NCI-H1092 (cell line): ENCODE measurements at places on chromosomes 2 and 18.

GRCh38 chr2:47073641-47074040 is 81.5 kb downstream of the STPG4 start:
- DNase-seq = no peak

DNA sequence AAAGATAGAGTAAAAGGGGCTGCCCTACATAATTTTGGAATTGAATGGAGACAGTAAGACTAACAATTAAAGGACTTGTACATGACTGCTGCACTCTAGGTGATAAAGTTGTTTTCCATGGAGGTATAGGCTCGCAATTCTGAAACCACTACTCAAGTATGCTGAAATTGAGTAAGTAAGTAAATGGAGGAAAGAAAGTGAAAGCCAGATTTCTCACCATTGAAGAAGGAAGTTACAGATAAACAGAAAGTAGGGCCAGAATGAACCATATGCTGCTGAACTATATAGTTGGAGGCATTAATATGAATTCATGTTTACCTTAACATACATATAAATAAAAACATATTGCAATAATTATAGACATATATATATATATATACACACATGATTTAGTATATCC is 225.7 kb upstream of the ST6GAL2 start:
- no peak for DNase-seq

- DNase-seq = no peak
Observed at GRCh38 chr2:203789618-203790017, 78.0 kb upstream of the CTLA4 start.

GRCh38 chr2:31945572-31945935 is 65.3 kb downstream of the MEMO1 start:
- no peak for DNase-seq

DNA sequence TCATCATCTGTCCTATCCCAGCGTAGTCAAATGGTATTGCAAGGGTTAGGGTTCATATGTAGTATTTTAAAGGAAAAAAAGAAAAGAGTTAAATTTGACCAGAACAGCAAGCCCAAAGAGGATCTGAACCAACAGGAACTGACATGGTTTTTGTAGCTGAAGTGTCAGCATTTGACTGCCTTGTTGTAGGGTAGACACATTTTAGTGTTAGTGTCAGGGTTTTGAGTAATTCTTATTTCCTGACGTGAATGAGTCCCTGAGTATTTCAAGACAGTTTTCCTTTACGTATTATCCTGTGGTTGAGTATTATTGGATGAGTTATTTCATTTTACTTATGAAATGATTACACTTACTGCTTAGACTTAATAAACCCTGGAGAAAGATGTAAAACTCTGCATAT is 173.3 kb upstream of the ZEB2 start:
- no peak for DNase-seq

GRCh38 chr2:216006164-216006663 is 7.1 kb downstream of the MREG start:
- no peak for DNase-seq

DNA sequence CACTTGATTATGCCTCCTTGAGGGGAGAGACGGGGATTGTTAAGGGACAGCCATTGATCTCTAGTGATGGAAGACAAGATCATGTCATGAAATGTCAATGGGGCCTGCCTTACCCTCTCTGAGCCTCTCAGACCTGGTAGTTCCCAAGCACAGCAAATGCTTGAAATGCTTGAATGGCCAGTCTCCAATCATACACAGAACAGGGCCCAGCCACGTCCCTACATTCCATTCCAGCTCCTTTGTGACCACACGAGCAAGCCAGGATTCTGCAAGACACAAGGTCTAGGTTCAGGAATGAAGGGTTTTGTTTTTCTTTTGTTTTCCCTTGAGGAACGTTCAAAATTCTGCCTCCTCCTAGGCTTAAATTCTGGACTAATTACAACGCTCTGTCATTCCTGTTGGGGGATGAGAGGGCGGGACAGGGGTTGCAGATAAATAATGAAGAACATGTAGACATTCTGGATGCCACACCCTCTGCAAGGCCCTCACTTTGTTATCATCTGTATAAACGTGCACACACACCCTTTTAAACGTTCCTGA is 98.1 kb upstream of the YPEL5 start:
- DNase-seq = no peak

GRCh38 chr2:137348301-137348700 is 583.0 kb downstream of the THSD7B start:
- DNase-seq = peak; percentile 5

GRCh38 chr18:51053814-51054213 is 23.8 kb downstream of the SMAD4 start:
- no peak for DNase-seq

DNA sequence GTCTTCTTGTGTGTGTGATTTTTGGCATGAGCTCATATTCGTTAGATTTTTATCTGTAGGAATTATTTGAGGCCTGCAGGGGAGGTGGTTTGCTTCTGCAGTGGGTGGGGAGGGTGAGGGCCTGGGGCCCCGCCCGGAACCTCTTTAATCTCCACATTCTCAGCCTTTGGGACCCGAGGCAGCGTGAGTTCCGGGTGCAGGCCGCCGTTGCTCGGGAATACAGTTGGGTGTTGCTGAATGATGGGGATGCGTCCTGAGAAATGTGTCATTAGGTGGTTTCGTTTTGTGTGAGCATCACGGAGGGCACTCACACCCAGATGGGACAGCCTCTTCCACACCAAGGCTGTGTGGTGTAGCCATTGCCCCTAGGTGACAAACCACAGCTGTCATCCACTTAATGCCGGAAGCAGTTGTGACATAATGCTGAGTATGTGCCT is 13.7 kb upstream of the GAL3ST2 start:
- no peak for DNase-seq

DNA sequence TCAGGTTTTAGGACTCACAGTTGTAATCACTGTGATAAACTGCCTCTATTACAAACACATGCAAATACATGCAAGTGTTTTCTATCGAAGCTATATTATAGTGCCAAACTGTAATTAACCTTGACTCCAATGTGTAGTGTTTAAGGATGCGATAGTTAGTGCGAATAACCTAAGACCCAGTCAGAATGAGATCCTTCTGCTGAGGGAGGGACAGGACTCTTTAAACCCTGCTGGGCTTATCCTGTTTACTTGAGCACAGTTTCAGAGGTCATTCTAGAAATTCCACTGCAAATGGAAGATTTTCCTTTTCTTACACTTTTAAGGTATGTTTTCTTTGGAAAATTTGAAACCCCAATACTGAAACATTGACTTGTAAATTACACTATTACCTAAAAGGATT is 68.2 kb downstream of the CALCRL start:
- no peak for DNase-seq

GRCh38 chr2:117980783-117981676 is 32.8 kb downstream of the CCDC93 start:
- no peak for DNase-seq

- DNase-seq = no peak
Observed at GRCh38 chr2:215833531-215834162, 179.7 kb downstream of the MREG start.

DNA sequence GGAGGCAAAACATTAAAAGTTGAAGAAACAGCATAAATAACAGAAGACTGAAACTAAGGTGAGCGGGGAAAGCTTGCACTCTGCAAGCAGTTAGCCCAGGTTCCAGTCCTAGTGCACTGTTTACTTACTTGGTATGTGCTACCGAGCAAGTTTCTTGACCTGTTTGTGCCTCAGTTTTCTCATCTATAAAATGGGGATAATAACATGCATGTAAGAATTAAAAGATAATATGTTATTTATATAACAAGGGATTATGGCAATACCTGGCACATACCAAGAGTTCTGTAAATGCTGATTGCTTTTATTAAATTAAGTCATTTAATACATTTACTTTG is 37.1 kb upstream of the IKZF2 start:
- no peak for DNase-seq

DNA sequence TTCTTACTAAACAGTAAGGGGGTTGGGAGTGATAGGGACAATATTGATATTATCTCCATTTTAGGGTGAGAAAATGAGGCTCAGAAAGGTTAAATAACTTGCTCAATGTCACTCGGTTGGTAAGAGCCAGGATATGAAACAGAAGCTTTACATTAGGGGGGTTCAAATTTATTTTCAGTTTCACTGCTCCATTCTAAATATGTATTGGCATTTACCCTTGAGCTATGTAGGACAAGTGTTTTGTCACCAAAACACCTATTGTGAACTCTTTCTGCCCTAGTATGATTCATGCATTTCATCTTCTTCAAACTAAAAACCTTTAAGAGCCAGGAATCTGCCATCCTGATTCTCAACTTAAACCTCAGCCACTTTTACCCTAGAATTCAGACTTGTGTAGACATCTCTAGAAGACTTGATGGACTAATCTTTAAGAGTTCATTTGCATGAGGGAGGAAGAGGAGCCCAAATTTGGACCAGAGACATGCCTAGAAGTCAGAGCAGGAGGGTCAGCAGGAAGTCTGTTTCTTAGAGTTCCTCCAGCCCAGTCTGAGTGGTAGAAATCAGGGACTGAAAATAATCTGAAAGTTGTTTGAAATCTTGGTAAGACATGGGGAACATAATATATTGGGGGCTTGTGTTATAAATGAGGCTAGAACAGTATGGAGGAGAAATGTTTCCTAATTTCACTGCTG is 129.4 kb upstream of the ATP5MC3 start:
- DNase-seq = no peak

- DNase-seq = no peak
Observed at GRCh38 chr2:54054271-54054670, 61.1 kb upstream of the ACYP2 start.

GRCh38 chr2:119156891-119157773 is 1.4 kb downstream of the C1QL2 start:
- no peak for DNase-seq

GRCh38 chr2:173248381-173248780 is 106.3 kb upstream of the CDCA7 start:
- no peak for DNase-seq

DNA sequence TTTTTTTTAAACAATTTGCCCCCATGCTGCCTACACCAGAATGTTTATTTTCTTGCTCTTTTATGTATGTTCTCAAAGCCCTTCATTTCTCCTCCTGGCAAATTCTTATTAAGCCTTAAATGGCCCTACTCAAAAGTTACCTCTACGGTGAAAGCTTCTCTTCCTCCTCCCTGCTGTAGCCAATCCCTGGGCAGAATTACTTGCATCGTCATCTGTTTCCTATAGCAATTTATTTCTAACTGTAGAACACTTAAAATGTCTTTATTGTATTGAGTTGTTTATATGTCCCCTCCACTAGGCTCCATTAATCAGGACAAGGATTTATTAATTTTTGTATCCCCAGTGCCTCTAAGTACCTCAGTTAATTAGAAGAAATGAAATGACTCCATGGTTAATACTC is 2.5 kb upstream of the RAD51AP2 start:
- no peak for DNase-seq

GRCh38 chr2:20422402-20423271 is 24.2 kb upstream of the RHOB start:
- no peak for DNase-seq

- DNase-seq = no peak
Observed at GRCh38 chr2:132640116-132640515, 29.9 kb downstream of the LYPD1 start.

DNA sequence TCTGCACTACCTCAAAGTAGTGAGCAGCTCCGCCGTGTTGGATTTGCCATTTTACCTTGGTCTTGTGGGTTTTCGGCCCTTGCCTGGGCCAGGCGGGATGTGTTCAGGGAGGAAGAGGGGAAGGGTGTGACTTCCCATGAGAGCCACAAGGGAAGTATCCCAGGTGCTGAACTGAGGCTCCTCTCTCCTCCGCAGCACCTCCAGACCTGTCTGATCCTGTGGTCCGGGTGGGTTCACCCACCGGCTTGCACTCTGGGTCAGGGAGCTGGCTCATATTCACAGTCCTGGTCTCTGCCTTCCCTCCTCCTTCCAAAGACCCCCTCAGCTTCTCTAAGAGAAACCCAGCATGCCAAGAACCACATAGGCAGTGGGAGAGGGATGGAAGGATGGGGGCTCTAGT is 235.8 kb downstream of the SEPTIN10 start:
- no peak for DNase-seq

- DNase-seq = no peak
Observed at GRCh38 chr2:9095690-9096089, 92.2 kb upstream of the MBOAT2 start.

DNA sequence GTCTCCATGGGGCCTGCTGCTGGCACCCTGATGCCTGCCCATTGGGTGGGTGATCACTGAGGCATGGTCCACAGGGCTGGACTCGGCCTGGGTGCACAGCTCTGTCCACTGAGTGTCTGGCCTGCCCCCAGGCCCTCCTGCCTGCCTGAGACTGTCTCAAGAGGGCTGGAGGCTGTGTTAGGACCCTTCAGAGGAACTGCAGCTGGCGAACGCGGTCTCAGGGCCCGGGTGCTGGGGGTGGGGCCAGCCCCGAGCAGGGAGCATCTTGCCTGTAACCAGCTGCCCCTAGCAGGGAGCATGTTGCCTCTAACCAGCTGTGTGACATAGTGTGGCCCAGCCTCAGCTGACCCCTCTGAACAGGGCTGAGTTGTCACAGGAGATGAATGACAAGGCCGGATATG is 50.0 kb downstream of the TWIST2 start:
- DNase-seq = no peak

- DNase-seq = no peak
Observed at GRCh38 chr2:96701636-96702035, 38.2 kb downstream of the LMAN2L start.

DNA sequence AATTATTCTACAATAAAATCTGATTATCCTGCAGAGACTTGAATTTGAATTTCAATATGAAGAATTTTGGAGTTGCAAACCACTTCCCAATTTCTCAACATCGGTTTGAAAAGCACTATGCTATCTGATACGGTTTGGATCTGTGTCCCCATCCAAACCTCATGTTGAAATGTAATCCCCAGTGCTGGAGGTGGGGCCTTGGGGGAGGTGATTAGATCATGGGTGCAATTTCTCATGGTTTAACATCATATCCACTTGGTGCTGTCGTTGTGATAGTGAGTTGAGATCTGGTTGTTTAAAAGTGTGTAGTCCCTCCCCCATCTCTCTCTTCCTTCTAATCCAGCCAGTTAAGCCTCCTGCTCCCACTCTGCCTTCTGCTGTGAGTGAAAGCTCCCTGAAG is 205.7 kb downstream of the NBAS start:
- no peak for DNase-seq

GRCh38 chr2:167749016-167749415 is 498.4 kb downstream of the STK39 start:
- no peak for DNase-seq
